ENCODE measurements at places on chromosomes 3 and 15. TPM values are rescaled to one million over a fixed set of nuclear protein-coding genes. Genes with fewer than 3 reads are reported as not detected.

DNA sequence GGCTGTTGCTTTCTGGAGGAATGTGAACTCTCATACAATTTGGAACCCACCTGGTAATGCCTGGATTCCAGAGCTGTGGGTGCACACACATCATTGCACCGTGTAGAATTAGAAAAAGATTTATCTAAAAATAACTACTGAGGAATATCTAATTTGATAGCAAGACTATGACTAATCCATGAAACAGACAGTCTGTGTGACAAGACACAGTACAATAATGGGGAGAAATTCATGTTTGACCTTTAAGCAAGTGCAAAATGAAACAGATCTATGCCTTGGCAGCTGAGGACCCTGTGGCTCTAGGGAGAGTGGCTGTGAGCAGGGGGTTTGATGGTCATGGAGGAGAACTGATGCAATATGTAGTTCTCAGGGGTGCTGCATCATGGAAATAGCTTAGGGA is 7.9 kb upstream of the DOCK3 start:
- peaks cover 10% of the 10 kb centered on the region for H3K4me1 ChIP-seq
- H3K4me3 ChIP-seq, result no peak overlapping the region
- H3K36me3 ChIP-seq, result no peaks in the 10 kb centered on the region
- DNase-seq, result no peak
- peaks cover 9% of the 10 kb centered on the region for H3K27me3 ChIP-seq

GRCh38 chr15:65054333-65055200 is 9.4 kb downstream of the SLC51B start:
- H3K36me3 ChIP-seq, result no peaks in the 10 kb centered on the region
- H3K4me3 ChIP-seq, result no peak overlapping the region
- peaks cover 4% of the 10 kb centered on the region for H3K4me1 ChIP-seq
- no peak overlapping the region for H3K27ac ChIP-seq
- DNase-seq, result peak; percentile 86
- peaks cover 2% of the 10 kb centered on the region for H3K27me3 ChIP-seq

GRCh38 chr15:23854203-23854911 is 167.3 kb upstream of the NDN start:
- H3K27me3 ChIP-seq, result peaks cover 10% of the 10 kb centered on the region
- peaks cover 18% of the 10 kb centered on the region for H3K36me3 ChIP-seq
- H3K27ac ChIP-seq, result no peak overlapping the region
- no peak for DNase-seq
- H3K4me1 ChIP-seq, result peaks cover 30% of the 10 kb centered on the region

DNA sequence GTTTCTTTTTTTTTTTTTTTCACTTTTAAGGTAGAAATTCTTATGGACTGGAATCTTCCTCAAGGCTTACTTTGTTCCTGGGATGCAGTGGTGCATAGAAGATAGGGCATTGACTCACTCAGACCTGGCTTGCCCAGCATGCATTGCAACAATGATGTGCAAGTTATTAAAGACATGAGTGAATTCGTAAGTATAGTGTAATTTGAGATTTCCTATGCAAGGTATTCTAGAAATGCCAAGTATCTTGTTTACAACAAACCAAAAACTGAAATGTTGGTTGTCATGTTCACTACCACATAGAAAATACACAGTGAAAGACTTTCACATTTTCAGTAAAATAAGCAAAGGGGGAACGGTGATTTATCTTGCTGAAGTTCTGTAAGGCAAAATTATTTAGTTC is 56.5 kb upstream of the FNDC3B start:
- no peaks in the 10 kb centered on the region for H3K27me3 ChIP-seq
- H3K27ac ChIP-seq, result no peak overlapping the region
- H3K4me3 ChIP-seq, result no peak overlapping the region
- no peaks in the 10 kb centered on the region for H3K36me3 ChIP-seq

Gene STAC
- total RNA-seq, result 5.6 TPM

DNA sequence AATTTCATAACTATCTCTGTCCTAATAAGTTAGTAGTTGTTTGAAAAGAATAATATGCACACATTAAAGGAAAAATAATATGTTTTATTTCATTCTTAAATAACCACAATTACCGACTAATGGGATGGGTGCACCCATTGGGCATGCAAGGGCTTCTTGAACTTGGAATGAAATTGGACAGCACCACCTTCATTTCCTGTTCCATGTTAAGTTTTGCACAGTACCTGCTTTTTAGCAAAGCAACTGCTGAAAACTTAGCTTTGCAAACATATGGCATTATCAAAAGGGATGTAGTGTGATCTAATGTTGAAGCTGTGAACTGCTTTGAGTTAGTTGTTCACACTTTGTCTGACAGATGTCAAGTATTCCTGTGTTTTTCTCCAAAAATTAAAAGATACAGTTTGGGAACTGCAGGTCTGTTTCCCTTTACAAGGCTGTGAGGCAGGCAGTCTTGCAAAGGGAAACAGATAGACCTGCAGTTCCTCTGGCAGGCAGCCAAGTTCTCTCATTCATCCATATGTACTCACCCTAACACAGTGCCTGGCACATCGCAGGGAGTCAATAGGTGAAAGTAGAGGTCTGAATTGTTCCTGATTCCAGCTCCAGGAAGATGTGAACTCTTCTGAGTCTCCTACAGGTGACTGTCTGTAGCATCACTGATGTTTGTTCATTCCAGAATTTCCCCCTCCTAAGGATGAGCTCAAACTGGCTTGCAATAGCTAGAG is 64.3 kb upstream of the GOLGA8B start:
- H3K4me3 ChIP-seq, result no peak overlapping the region
- H3K27ac ChIP-seq, result no peak overlapping the region
- peaks cover 3% of the 10 kb centered on the region for H3K36me3 ChIP-seq
- H3K4me1 ChIP-seq, result peaks cover 8% of the 10 kb centered on the region
- no peaks in the 10 kb centered on the region for H3K27me3 ChIP-seq

- H3K27me3 ChIP-seq, result no peaks in the 10 kb centered on the region
- peaks cover 9% of the 10 kb centered on the region for H3K36me3 ChIP-seq
- no peak overlapping the region for H3K4me3 ChIP-seq
Observed at GRCh38 chr3:146125951-146126350, 35.0 kb downstream of the PLOD2 start.

- no peak overlapping the region for H3K27ac ChIP-seq
- DNase-seq, result no peak
- peaks cover 5% of the 10 kb centered on the region for H3K36me3 ChIP-seq
- no peaks in the 10 kb centered on the region for H3K4me1 ChIP-seq
- H3K27me3 ChIP-seq, result no peaks in the 10 kb centered on the region
Observed at GRCh38 chr3:111617912-111618601, 22.9 kb upstream of the ZBED2 start.

- DNase-seq, result no peak
- no peak overlapping the region for H3K4me3 ChIP-seq
- H3K36me3 ChIP-seq, result peaks cover 25% of the 10 kb centered on the region
Observed at GRCh38 chr15:75596703-75597345, 17.7 kb upstream of the PTPN9 start.

Gene UCN2
- 0.46 TPM for total RNA-seq

Gene ZNF662
- total RNA-seq, result 2.9 TPM

Gene TTLL13
- total RNA-seq, result 0.18 TPM

DNA sequence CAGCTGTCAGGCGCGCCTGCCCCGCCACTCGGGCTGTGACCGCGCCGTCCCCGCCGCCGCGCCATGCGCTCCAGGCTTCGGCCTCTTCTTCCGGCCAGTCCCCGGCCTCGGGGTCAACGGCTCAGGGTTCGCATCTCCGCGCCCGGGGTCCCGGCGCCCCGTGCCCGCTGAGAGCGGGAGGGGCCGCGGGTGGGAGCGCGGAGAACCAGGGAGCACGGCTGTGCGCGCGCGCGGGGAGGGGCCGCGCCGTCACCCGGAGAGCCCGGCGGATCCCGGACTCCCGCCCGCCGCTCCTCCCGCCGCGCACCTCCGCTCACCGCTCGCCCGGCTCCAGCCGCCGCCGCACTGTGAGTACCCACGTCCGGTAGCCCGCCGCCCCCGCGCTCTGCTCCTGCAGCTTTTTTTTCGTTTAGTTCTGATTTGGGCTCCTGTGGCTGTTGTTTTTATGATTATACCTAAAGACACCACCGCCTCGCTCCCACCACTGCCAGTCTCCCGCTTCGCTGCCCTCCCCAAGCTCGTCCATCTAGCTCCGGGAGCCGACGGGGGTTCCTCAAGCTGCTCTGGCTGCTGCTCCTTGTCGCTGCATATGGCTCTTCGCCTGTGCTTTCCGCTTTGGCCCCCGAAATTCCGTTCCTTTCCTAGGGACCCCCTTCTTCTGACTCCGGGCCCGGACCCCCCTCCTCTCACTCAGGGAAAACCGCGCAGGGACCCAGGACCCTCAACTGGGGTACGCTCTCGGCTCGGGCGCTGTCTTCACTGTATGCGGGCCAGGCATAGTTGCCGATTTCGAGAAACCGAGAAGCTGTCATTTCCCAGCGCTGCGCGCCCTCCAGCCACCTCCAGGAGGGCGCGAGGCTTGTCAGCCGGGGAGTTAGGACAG is 1.8 kb upstream of the SKOR1 start:
- no peaks in the 10 kb centered on the region for H3K36me3 ChIP-seq
- no peak for DNase-seq
- peak overlapping the region; percentile 76 for H3K4me3 ChIP-seq
- H3K4me1 ChIP-seq, result peaks cover 58% of the 10 kb centered on the region
- peaks cover 94% of the 10 kb centered on the region for H3K27me3 ChIP-seq

- H3K27me3 ChIP-seq, result no peaks in the 10 kb centered on the region
- peaks cover 16% of the 10 kb centered on the region for H3K36me3 ChIP-seq
- H3K4me3 ChIP-seq, result no peak overlapping the region
- no peaks in the 10 kb centered on the region for H3K4me1 ChIP-seq
Observed at GRCh38 chr3:122687298-122687697, 6.7 kb downstream of the PARP14 start.

- no peak overlapping the region for H3K4me3 ChIP-seq
- H3K4me1 ChIP-seq, result peaks cover 13% of the 10 kb centered on the region
- no peak overlapping the region for H3K27ac ChIP-seq
- no peaks in the 10 kb centered on the region for H3K27me3 ChIP-seq
- DNase-seq, result no peak
- peaks cover 14% of the 10 kb centered on the region for H3K36me3 ChIP-seq
Observed at GRCh38 chr3:125231895-125232294, 19.3 kb upstream of the SLC12A8 start.

Gene HRG
- 0.11 TPM for total RNA-seq

DNA sequence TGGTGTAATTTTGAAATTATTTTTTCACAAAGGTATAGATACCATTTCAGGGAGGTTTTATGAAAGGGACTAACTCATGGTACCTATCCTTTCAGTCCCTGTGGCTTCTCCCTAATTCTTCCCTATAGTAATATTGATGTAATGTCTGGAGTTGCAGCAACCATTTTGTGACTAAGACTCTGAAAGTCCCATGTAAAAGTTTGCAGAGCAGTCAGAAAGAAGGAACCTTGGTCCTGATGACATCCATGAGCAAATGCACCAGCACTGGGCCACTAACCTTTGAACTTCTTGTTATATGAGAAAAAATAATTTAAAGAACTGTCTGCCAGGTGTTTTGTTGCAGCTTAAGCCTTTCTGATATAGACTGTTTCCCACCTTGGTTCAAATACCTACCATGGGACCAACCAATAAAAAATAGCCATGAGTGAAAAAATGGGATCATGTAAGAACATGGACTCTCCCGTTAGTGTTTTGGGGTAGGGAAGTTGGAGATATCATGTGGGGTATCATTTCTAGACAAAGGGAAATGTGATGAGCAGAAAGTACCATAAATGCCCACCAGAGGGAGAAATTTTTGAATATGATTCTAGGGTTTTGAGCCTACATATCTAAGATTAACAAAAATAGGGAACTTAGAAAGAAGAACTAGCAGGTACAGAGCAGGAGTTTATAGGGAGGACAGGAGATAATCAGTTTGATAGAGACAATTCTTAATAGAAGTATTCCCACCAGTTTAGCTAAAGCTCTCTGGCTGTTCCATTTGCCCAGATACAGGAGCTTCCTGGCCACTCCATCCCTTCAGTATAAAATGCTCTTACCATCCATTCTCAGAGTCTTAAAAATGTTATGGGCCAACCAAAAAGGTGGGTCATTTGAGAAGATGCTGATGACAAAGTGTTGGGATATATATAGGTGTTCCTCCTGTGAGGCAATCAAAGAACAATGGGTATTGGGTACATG is 3.4 kb upstream of the CPOX start:
- H3K27ac ChIP-seq, result no peak overlapping the region
- peaks cover 23% of the 10 kb centered on the region for H3K4me1 ChIP-seq
- no peak overlapping the region for H3K4me3 ChIP-seq
- H3K27me3 ChIP-seq, result no peaks in the 10 kb centered on the region
- H3K36me3 ChIP-seq, result no peaks in the 10 kb centered on the region

DNA sequence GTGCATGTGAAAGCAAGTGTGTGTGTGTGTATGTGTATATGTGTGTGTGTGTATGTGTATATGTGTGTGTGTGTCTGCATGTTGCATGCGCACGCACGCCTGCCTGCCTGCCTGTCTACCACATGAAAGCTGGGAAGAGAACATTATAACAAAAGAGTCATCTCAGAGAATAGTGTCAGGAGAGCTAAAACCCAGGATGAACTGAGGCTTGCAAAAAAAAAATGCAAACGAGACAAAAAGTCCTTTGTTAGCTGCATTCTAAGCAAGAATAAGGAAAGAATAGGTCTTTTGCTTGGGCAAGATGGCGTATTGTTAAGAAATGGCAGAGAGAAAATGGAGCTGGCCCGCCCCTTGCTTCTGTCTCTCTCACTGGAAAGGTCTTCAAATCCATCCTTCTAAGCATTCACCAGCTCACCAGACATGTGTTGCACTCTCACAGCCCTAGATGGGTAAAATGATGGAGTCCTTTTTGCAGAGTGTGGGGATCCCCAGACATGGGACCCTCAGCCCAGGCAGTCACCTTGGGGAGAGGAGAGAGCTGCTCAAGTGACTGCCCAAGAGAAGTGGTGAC is 16.4 kb downstream of the WNT7A start:
- no peak for DNase-seq
- no peaks in the 10 kb centered on the region for H3K36me3 ChIP-seq
- H3K27ac ChIP-seq, result no peak overlapping the region
- H3K27me3 ChIP-seq, result peaks cover 12% of the 10 kb centered on the region
- no peak overlapping the region for H3K4me3 ChIP-seq

Gene GOLGA8R
- total RNA-seq, result 0.50 TPM

Gene PCOLCE2
- total RNA-seq, result 13.7 TPM

DNA sequence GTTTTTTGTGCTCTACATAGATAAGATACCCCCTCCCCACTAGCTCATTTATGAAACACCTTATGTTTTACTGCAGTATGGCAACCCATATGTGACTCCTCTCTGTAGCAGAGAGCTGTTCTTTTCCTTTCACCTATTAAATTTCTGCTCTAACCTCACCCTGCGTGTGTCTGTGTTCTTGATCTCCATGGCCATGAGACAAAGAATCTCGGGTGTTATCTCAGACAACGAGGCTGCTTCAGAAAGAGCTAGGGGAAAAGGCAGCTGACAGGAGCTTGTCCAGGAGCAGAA is 18.0 kb downstream of the CCR8 start:
- peaks cover 35% of the 10 kb centered on the region for H3K4me1 ChIP-seq
- no peak overlapping the region for H3K4me3 ChIP-seq
- DNase-seq, result no peak
- H3K27me3 ChIP-seq, result no peaks in the 10 kb centered on the region
- 0 out of 2 replicates have a peak overlapping the region, but pooled peaks have one; percentile 6 for H3K27ac ChIP-seq
- no peaks in the 10 kb centered on the region for H3K36me3 ChIP-seq

Gene MYH15
- 0.09 TPM for total RNA-seq

DNA sequence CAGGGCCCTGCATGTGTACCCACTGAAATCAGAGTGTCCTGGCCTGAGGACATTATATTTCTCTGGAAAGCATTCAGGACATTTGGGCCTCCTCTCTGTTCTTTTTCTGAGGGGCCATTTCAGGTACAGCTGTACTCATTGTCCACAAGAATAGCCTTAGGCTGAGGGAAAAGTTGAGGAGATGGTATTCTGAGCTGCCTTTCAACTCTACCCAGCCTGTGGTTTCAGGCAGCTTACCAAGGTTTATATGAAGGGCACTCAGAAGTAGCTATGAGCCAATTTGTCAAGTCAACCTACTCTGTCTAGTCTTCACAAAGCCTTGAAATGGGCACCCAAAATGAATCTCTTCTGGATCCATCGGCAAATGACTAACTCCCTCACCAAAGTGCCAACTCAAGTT is 9.4 kb downstream of the ATP13A4 start:
- H3K4me3 ChIP-seq, result no peak overlapping the region
- no peaks in the 10 kb centered on the region for H3K27me3 ChIP-seq
